Fibroblast of pulmonary artery (primary cell): ENCODE measurements at places on chromosomes 2 and 18.
A peak's percentile ranks its signal among the peaks of the same experiment; 100 is the strongest.

- DNase-seq = no peak
Observed at GRCh38 chr2:125397535-125398251, 1258.3 kb upstream of the GYPC start.

DNA sequence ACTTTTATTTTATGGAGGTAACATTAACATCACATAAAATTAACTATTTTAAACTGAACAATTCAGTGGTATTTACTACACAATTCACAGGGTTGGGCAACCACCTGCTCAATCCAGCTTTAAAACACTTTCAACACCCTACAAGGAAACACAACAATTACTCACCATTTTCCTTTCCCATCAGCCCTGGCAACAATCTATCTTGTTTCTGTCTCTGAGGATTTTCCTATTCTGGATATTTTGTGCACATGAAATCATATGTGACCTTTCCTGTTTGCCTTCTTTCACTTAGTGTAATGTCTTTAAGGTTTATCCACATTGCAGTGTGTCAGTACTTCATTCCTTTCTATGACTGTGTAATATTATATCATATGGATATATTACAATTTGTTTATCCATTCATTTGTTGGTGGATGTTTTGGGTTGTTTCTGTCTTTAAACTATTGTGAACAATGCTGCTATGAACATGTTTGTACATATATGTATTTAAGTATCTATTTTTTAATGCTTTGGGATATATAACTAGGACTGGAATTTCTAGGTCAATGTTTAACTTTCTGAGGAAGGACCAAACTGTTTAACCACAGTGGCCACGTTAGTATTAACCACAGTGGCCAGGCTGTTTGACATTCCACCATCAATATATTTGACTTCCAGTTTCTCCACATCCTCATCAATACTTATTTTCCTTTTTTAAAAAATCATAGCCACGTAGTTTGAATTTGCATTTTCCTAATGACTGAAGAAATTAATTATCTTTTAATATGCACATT, 72.4 kb upstream of the KIF5C start:
- no peak for DNase-seq

- DNase-seq = no peak
Observed at GRCh38 chr2:85579266-85579935, 2.0 kb downstream of the VAMP8 start.

DNA sequence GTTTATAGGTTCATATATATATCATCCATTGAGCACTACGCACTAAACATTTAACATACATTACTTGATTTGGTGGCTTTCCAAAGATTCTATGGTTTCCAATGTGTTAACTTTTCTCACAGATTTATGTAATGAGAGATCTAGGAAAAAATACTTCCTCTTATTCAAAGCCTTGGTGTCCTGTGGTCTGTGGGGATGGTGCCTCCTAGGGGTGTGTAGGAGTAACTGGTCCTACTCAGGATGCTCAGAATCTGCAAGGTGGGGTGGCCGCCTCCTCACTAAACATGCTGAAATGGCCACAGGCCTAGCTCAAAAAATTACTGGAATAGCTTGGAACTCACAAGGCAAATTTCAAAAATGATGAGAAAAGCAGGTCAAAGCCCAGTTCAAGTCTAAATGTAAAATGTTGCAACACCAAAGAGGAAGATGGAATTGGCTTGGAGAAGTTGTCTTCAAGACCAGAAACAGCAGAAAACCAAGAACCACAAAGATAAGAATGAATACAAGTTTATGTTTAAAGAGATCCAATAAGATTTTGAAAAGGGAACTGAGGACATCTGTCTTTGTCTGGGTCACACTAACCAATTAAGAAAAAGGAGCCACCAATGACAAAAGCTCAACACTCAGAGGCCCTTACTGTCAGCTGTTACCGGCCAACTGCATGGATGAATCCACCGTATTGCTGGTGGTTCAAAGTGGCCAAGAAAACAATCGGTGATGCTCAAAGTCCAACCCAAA, 11.5 kb downstream of the GPR55 start:
- peak; percentile 33 for DNase-seq

DNA sequence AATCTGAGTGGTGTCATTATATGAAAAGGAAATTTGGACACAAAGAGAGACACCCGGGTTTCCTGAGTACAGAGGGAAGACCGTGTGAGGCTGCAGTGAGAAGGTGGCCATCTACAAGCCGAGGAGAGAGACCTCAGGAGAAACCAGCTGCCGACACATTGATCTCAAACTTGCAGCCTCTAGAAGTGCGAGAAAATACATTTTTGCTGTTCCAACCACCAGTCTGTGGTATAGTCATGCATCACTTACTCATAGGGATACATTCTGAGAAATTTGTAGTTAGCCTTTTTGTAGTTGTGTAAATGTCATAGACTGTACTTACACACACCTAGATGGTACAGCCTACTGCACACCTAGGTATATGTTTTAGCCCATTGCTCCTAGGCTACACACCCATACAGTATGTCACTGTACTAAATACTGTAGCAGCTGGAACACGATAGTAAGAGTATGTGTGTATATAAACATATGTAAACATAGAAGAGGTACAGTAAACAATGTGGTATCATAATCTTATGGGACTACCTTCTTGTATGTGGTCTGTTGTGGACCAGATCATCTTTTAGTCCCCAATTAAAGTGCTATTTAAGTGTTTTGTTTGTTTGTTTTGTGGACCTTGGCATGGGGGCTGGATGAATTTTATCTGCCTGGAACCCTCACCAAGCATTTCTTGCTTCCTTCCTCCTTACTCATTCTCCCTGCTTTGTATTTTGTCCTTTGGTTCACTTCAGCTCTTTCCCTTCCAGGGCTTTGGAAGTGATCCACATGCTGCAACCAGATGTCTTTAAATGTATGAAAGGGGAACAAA, 38.3 kb upstream of the SESTD1 start:
- DNase-seq = peak; percentile 8

GRCh38 chr18:34965566-34965965, 75.6 kb upstream of the MAPRE2 start:
- no peak for DNase-seq

- DNase-seq = no peak
Observed at GRCh38 chr2:39017334-39017733, 103.5 kb downstream of the SOS1 start.

GRCh38 chr2:111024496-111024895, 96.2 kb upstream of the BCL2L11 start:
- DNase-seq = no peak

GRCh38 chr2:136126021-136126420, 8.1 kb upstream of the CXCR4 start:
- DNase-seq = no peak

DNA sequence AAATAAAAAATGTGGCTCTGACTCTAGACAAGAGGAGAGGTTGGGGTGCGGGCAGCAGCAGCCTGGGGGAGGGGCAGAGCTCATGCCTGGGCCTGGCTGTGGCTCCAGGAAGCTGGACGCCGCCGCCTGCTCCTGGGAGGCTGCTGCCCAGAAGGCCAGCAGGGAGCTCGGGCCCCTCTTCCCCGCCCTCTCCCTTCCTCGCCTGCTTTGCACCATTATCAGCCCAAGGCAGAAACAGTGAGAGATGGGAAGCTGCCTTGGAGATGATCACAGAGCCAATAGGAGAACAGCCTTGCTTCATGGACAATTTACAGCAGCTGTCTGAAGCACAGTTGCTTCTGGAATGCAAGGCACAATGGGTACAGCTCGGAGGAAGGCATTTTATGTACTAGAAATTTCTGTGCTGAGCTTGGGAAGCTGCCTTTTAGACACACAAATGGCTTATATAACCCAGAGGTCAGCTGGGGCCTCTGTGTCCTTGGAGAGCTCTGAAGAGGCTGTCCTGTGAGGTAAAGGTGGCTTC, 55.3 kb upstream of the AFF3 start:
- peak; percentile 31 for DNase-seq

GRCh38 chr2:119910566-119910965, 102.3 kb upstream of the EPB41L5 start:
- no peak for DNase-seq

GRCh38 chr2:223824301-223824700, 13.1 kb downstream of the AP1S3 start:
- DNase-seq = no peak

GRCh38 chr2:233090879-233091278, 30.7 kb downstream of the INPP5D start:
- DNase-seq = no peak

- DNase-seq = no peak
Observed at GRCh38 chr2:219323434-219323833, 9.1 kb downstream of the RESP18 start.

DNA sequence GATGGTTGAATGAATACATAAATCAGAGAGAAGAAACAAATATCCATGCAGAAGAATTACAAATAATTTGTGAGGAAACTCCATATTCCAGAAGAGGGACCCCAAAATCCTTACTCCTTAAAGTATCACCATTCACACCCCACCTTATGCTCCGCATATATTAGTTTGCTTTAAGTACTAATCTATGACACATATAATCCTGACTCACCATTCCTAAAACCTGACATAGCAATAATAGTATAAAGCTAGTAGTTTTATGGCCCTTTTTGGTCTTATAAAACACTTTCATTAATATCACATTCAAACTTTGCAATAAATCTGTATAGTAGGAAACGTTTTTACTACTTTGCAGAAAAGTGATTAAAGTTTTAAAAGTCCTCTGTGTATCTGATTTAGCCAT, 719.0 kb upstream of the SLC39A10 start:
- DNase-seq = no peak

DNA sequence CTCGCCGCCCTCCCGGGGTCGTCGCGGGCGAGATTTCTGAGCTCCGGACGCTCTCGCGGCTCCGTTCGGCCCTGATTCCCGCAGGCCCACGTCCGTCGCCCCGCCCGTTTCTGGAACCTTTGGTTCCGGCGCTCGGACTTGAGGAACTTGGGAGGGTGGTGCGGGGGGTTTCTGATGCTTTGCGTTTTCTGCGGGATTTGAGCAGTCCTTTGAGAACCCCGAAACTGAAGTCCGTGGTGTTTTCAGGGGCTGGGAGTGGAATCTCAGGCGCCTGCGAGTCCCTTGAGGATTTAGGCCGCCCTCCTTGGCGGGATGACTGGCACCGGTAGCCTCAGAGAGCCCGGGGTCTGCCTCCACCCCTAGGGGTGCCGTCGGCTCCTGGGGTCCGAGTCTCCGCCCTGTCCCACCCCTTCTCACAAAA, 336 bp downstream of the THNSL2 start:
- peak; percentile 33 for DNase-seq

DNA sequence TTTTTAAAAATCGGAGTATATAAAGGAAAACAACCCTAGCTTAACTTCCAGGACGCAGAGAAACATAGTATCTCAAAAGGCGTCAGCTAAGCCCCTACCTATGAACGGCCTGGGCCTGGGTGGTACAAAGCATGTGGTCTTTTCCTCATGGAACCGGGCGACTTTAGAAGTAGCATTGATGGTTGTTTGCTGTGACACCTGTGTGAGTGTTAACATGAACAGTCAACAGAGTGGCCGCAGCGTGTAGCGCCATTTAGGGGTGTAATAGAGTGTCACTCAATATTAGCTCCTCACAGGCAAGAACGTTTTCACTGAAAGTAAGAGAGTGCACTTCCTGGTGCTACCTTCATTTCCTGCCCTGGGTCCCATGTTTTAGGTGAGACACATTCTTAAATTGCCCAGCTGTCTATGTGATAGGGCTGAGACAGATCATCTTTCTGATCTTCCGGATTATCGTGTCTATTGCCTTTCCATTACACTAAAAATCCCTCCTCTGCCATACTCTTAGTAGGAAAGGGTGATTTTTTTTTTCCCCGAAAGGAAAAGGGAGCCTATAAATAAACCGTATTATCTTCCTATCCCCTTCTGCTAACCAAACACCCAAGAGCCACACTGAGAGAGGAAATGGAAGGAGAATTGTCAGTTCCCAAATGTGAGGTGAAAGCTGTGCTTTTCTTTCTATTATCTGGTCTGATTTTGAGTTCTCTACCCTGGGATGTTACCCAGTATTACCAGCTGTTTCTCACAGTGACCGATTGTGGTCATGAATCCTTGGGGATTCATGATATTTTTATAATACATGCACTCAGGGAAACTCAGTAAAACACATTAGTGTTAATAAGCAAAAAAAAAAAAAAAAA, 1.3 kb downstream of the GORASP2 start:
- DNase-seq = peak; percentile 27

GRCh38 chr2:71699428-71699827, 246.1 kb downstream of the DYSF start:
- no peak for DNase-seq

- no peak for DNase-seq
Observed at GRCh38 chr2:212968284-212969081, 182.9 kb downstream of the IKZF2 start.

DNA sequence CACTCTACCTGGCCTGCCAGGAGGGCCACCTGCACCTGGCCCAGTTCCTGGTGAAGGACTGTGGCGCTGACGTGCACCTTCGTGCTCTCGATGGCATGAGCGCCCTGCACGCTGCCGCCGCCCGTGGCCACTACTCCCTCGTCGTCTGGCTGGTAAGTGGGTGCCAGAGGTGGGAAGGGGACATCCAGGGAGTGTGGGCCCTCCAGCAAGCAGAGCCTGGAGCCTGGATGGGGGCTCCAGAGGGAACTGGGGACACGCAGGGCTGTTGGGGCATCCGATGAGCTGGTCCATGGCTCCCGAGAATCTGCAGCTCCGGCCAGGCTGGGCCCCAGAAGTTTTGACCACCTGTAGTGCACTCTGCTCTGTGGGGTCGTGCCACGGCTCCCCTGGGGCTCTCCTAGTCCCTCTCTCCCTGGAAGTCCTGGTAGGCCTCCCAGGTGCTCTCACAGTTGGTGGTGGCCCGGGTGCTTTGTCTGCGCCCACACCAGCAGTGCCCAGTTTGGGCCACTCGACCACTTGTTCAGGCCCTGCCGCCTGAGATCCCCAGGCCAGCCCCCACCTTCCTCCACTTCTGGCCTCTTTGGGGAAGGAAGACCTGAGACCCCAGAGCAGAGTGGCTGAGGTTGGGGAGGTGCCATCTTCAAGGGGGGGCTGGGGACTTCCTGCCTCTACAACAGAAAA, 4.7 kb downstream of the ESPNL start:
- no peak for DNase-seq

DNA sequence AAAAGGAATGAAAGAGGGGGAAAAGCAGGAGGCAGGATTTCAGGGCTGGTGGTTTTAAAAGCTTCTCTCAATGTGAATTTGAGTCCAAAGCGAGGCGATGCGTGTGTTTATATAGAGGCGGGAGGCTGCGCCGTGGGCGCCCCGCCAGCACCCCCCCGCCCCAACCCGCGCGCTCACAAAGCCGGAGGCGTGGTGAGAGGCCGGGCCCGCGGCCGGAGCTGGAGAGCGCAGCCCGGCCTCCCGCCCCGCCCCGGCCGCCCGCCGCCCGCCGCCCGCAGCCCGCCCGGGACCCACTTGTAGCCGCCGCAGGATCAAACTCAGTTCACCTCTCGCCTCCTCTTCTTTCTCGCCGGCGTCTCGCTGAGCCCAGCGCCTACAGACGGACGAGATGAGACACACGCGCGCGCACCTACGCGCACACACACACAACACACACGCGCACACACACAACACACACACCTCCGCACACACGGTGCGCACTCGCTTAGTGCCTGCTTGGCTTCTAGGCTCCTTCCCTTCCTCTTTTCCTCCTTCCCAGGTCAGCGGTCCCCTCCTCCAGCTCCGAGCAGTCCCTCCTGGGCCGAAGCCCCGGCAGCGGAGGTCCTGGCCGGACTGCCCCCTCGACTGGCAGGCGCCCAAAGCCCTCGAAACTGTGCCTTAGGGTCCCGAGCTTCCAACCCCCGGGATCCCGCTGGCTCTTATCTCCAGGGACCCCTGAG, 1.3 kb upstream of the CYP26B1 start:
- peak; percentile 22 for DNase-seq

GRCh38 chr2:203913947-203914346, 22.6 kb upstream of the ICOS start:
- no peak for DNase-seq
